ENCODE measurements at places on chromosomes 12 and 14.

DNA sequence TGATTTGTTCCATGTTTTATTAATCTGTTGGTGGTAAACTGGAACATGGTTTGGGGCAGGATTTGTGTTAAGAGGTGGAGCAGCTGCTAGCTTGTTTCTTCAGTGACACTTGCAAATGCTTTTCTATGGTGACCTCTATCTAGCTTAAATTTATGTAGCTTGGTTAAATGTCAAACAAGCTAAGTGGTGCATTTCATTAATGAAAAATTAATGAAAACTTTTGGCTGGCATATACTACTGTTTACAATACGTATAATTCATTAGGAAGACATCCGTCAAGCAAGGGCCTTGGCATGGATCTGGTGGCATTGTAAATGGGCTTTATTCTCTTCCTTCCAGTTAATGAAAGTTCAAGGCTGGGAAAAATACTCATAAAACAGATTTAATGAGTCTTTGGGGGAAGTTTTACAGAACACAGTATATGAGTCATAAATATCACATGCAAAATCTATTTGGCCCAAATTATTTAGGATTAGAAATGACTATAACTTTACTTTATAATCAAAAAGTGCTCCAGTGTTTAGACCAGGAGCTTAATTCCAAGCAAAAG, 807.7 kb upstream of the SEL1L start:
- DNase-seq = no peak

DNA sequence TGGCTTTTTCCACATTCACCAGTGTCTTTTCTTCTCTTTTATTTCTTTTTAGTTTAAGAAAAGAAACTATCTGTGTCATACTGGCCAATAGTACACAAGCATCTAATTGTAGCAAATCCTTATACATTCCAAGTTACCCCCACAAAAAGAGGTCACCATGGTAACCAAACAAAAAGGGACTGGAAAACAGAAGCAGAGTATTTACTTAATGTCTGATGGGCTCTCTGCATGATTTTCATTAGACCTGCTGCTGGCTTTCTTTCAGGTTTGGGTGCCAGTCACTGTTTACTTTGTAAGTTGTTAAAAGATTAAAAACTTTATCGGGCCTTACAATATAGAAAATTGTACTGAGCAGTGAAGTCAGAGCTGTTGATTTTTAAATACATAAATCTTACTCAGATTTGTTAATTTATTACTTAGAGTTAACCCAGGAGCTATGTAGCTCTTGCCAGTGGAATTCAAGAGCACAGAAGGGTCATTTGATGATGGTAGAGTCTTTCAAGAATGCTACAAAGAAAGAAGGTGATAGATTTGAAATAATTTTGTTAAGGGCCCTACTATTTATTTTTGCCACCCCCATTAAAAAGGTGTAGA, 123.9 kb downstream of the BRMS1L start:
- peak; percentile 70 for DNase-seq

GRCh38 chr14:91372671-91373495, 44.7 kb downstream of the CCDC88C start:
- peak; percentile 79 for DNase-seq

DNA sequence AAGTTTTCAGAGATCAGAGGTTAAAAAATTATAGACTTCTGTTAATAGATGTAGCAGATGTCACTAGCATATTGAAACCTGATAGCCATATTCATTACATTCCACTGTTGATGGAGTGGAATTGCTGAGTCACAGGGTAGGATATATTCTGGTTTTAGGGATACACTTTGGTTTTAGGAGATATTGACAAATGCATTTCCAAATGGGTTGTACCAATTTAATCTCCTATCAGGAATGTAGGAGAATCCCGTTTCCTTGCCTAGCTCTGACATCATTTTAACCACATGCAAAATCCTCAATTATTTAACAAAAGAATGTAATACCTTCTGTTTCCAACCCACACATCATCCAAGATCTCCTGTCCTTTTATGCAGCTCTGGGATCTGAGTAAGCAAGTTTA, 30.7 kb upstream of the ESR2 start:
- DNase-seq = no peak

- DNase-seq = peak; percentile 79
Observed at GRCh38 chr14:87325741-87326140, 667.2 kb downstream of the GALC start.

DNA sequence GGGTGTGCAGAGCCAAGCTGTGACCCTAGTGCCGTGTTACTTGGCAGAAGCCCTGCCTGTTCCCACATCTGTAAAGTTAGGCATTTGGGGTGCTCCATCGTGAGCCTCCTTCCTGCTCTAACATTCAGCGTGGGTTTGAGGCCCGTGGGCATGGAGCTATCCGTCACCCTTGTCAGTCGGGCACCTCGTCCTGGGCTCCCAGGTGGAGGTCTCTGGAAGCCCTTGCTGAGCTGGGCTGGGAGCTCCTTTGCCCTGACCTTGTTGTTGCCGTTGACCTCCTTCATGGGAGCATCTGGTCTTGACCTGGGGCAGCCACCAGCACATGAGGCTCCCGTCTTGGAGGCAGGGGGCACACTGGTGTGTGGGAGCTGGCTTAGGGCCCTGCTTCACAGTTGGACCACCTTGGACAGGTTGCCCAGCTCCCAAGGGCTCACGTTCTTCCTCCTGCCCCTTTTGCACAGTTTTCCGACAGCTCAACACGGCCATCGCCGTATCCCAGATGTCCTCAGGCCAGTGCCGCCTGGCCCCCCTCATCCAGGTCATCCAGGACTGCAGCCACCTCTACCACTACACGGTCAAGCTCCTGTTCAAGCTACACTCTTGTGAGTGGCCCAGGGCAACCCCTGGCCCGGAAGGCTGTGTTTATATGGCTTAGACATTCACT, 18.5 kb downstream of the HIP1R start:
- no peak for DNase-seq

DNA sequence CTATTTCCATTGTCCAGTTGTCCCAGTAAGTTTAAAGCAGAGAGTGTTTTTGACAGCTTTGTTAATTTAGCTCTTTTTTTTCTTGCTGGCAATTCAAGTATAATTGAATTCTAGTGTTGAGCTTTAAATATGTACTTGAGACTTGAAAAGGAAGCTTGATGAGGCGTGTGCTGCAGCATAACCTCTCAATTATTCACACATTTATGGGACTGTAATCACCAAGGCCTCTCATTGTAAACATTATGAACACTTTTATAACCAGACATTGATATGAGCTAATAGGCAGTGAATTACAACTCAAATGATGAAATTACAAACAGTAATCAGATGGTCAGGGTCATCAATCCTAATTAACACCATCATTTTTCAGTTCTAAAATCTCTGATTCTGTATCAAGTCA, 378.0 kb upstream of the DDHD1 start:
- peak; percentile 54 for DNase-seq

DNA sequence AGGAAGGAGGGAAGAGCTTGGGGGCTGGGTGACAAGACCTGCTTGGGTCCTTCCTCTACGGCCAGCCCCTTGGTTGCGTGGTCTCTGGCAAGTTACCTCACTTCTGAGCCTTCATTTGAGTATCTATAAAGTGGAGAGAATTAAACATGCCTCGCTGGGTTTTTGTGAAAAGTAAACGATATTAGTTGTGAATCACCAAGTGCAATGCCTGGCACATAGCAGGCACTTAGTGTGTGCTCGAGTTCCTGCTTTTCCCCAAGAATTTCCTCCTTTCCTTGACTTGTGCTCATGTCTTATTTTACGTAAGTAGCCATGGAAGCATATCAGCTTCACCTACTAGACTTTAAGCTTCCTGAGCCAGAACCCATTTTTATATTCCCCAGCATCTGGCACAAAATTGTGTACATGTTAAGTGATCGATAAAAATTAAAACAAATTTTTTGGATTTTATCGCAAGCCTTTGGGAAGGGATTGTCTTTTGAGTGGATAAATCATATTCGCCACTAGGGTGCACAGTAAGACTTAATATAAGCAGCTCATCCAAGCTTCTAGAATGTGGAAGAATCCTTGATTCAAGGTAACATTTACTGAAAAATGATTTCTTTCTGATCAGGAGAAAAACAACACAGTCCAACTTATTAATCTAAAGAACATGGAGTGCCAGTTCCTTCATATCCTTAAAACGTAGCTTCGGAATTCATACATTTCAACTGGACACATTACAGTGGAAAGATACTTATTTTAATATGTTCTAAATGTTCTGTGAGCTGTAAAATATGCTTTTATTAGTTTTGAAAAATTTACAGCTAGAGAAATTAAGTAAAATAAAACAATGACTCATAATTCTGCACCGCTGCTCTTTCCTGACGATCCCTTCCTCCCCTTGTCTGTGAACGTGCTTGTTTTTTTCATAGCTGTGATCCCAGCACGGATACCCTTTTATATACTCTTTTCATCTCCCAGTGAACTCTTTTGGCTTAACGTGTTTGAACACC, 62.0 kb downstream of the SLC25A47 start:
- peak; percentile 73 for DNase-seq

DNA sequence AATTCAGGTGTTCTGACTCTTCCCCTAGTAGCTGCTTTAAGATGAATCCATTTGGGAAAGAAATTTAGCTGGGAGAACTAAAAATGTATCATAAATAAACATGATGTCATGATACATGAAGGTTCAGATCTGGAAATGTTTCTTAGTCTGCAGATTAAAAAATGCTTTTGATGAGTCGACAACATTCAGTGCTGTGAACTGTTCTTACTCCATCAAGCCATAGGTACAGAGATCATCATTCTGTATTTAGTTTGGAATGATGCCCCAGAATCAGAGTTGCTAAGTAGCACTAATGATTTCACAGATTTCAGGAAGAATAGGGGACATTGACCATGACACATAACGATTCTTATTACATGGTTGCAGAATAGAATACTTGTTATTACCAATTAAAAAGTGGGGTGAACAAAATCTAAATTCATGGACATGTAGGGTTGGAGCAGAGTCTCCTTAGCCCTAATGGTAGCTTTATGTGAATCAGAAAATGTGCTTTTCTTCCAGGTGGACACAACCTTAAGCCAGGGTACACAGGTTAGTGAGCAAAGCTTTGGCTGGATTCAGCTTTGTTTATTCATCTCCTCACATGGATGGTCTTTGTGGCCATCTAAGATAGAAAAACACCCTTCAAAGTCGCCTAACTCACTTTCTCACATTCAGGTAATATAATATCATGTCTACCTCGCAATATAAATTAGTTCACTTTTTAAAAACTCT, 205.4 kb upstream of the SEL1L start:
- no peak for DNase-seq

DNA sequence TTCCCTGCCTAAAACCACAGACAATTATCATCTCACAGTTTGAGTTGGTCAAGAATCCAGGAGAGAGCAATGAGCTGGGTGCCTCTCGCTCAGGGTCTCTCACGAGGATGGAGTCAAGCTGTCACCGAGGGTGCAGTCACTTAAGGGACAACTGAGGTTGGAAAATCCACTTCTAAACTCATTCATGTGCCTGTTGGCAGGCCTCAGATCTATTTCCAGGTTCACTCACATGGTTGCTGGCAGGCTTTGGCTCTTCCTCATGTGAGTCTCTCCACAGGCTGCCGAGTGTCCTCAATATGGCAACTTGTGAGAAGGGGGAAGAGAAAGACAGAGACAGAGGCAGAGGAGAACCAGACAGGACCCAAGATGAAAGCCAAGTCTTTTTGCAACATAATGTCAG, 10.5 kb upstream of the OR10P1 start:
- no peak for DNase-seq

GRCh38 chr12:126182619-126183236, 1117.5 kb downstream of the AACS start:
- no peak for DNase-seq

GRCh38 chr12:14482886-14483285, 84.8 kb downstream of the PLBD1 start:
- DNase-seq = no peak

- no peak for DNase-seq
Observed at GRCh38 chr14:95092723-95093122, 64.6 kb downstream of the DICER1 start.

GRCh38 chr12:102797528-102797927, 119.5 kb downstream of the PAH start:
- DNase-seq = no peak

GRCh38 chr14:95274279-95274678, 45.4 kb downstream of the CLMN start:
- no peak for DNase-seq

DNA sequence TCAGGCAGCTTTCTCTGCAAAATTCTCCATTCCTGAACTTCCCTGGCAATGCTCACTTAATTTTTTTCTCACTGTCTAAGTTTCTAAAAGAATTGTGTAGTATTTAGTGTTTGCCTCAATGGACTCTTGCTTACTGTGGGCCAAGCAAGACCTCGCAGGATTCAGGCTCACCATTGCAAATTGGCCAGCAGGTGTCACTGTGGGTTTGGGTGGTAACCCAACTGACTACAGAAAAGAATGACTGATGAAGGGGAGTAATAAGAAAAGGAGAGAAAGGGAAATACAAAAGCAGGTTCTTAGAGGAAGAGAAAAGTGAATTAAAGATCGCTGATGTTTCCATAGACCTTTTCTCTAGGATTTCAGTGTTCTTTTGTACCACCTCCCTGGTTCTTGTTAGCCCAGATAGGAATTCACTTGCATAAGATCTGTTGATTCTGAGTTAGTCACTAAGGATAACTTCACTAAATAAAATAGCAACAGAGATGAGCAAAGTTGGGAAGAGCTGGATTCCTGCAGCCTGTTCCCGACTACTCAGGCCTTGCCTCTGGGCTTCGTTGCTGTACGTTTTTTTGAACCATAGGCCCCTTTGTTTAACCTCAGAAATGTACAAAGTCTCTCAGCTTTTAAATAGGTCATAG, 386.5 kb upstream of the DDHD1 start:
- peak; percentile 97 for DNase-seq

GRCh38 chr14:96792003-96792402, 5.2 kb upstream of the VRK1 start:
- no peak for DNase-seq

DNA sequence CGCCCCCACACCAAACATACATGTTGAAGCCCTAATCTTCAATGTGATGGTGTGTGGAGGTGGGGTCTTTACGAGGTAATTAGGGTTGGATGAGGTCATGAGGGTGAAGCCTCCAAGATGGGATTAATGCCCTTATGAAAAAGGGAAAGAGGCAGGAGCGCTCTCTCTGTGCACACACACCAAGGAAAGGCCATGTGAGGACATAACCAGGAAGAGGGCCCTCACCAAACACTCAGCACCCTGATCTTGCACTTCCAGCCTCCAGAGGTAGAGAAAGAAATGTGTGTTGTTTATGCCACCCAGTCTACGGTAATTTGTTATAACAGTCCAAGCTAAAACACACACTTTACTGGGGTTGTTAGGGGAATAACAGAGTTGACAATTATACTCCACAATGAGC, 14.6 kb upstream of the PITPNM2 start:
- no peak for DNase-seq

GRCh38 chr14:24131549-24131966, 1.1 kb downstream of the FITM1 start:
- DNase-seq = no peak

- no peak for DNase-seq
Observed at GRCh38 chr12:53096759-53097158, 708 bp upstream of the IGFBP6 start.

DNA sequence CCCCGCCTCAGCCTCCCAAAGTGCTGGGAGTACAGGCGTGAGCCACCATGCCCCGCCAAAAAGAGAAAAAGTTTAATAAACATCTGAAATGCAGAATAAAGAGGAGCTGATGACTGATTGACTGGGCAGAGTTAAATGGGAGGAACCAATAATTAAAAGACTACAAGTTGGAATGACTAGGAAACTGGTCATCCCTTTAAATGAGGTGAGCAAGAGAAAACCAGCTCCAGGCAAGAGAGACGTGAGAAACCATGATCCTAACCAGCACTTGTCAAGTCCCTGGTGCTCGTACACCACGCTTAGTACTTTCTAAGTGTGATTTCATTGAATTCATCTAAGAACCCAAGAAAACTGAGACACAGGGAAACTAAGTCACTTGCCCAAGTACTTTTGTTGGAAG, 47.9 kb downstream of the MAP1LC3B2 start:
- DNase-seq = no peak

- peak; percentile 86 for DNase-seq
Observed at GRCh38 chr12:48000878-48001504, 3.3 kb downstream of the COL2A1 start.
